CD4-positive, alpha-beta T cell (primary cell): ENCODE measurements at places on chromosomes 4 and X.

- DNase-seq = no peak
Measured at GRCh38 chrX:10901290-10901633, 209.9 kb upstream of the HCCS start.

DNA sequence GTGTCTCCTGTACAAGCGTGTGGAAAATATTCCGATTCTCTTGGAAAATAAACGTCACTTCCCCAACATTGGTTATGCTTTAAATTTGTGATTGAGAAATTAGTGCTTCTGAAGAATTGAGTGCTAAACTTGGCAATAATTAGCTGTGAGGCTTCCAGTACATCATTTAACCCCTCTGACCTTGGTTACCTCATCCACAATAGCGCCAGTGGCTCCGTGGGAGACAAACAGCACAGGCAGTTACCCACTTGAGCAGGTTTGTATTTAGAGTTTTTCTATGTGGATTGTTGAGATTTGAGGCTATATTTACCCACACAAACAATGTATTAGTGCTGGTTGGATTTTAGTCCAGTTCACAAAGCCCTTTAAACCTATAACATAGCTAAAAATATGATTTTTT is 476.5 kb downstream of the NKX6-1 start:
- DNase-seq = no peak

- DNase-seq = peak; percentile 54
Measured at GRCh38 chr4:6926681-6927478, 17.3 kb downstream of the TBC1D14 start.

- no peak for DNase-seq
Measured at GRCh38 chrX:109351557-109351956, 130.3 kb downstream of the GUCY2F start.
